ENCODE measurements at places on chromosomes 12 and 14.

- DNase-seq, result no peak
These were observed 101.9 kb downstream of the SETD3 start for GRCh38 chr14:99378782-99379214.

- DNase-seq, result peak; percentile 32
These were observed 396.8 kb downstream of the NUAK1 start for GRCh38 chr12:105741786-105742566.

GRCh38 chr12:44570036-44570583 lies 306.0 kb downstream of the NELL2 start:
- no peak for DNase-seq

GRCh38 chr12:79420146-79420618 lies 270.6 kb downstream of the PAWR start:
- DNase-seq, result peak; percentile 61

- no peak for DNase-seq
These were observed 387.5 kb downstream of the BCAT1 start for GRCh38 chr12:24561411-24561871.

DNA sequence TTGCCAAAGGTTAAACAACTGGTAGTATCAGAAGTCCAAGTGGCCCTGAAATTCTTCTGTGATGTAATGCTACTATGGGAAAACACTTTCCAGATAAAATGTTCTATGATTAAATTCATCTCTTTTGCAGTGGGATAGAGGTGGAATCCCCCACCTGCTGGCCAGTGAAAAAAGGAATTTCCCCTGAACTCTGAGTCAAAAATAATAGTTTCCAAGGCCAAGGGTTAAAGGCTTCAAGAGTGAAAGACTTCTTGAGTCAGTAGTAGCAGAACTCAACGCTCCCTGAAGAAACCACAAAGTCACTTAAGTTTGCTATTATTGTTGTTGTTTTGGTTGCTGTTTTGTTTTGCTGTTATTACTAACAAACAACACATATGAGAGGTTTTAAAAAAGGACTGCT lies 330.8 kb downstream of the SOX5 start:
- DNase-seq, result no peak

- DNase-seq, result no peak
These were observed 101.1 kb downstream of the ZFP36L1 start for GRCh38 chr14:68691792-68692118.

- no peak for DNase-seq
These were observed 26.7 kb downstream of the SOCS2 start for GRCh38 chr12:93599192-93599591.

- no peak for DNase-seq
These were observed 209.7 kb downstream of the SLC15A4 start for GRCh38 chr12:128613837-128614590.

- no peak for DNase-seq
These were observed 97.3 kb downstream of the KIF26A start for GRCh38 chr14:104235686-104236085.

DNA sequence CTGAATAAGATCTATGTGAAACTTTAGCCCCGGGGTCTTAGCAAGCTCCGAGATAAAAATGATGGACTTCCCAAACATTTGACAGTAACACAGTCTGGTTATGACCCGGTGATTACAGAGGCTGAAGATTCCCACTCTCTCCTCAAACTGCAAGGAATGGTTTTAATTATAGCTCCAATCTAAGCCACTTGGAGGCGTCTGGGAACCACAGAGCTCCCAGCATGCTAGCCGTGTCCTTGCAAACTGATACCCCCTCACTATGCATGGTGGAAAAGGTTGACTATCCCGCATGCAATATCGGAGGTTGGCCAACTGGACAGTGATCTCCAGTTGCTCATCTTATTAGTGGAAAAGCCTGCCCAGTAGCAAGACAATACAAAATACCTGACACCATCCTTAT lies 76.5 kb upstream of the GRIN2B start:
- DNase-seq, result no peak

GRCh38 chr14:97218274-97218673 lies 421.1 kb downstream of the VRK1 start:
- no peak for DNase-seq

GRCh38 chr12:20631711-20632110 lies 63.4 kb upstream of the SLCO1C1 start:
- no peak for DNase-seq

DNA sequence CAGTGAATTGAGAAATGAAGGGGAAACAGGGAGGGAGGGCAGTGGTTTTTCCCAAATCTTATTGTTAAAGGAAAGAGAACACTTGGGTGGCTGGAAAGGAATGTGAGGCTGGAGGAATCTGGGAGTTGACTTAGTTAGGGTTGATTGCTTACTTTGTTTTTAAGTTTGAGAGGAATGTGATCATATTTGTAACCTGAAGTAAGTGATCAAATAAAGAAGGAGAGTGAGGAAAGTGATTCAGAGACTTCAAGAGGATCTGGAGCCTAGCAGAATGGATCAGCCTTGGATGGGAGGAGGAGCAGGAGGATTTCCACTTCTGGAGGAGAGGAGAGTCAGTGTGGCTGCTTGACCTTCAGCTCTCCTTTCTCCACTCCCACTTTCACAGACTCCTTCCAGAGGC lies 6.0 kb upstream of the LRP6 start:
- DNase-seq, result no peak

DNA sequence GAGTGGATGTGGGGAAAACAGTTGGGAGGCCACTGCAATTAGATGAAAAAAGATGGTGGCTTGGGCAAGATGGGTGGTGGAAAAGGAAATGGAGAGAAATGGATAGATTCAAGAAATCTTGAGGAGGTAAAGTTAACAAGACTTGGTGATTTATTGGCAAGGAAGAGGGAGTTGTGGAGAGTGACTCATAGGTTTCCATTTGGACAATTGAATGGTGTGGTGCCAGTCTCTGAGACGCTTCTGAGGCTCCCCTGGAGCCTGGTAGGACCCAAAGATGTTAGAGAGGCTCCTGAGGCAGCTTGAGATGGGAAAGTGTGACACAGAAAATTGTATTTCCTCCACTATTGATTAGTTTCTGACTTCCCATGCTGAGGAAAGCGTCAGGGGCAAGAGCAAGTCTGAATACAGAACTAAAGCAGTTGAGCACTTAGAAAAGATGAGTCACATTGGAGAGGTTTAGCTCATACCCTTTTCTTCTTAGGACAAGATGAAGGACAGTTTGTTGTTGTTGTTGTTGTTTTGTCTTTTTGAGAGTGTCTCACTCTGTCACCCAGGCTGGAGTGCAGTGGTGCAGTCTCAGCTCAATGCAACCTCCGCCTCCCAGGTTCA lies 4.5 kb downstream of the PRPF40B start:
- no peak for DNase-seq

GRCh38 chr12:86748894-86749293 lies 492.7 kb upstream of the MGAT4C start:
- DNase-seq, result no peak

DNA sequence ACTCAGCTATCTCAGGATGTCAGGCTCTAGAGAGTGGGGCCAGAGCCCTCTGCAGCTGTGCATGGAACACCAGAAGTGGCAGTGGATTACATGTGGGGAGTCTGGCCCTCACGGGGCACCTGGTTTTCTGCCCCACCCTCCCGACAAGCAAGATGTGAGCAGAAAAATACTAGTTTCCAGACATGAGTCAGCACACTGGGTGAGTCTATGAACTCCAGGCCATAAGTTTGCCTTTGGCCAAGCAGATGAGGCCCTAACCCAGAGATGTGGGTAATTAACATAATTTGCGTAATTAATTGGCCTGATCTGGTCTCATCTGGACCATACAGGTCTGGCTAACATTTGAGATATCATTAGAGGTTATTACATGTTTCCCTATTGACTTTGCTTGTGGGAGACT lies 37.7 kb upstream of the SLC24A4 start:
- DNase-seq, result no peak
